WTC11 (cell line): ENCODE measurements at places on chromosomes 6 and 20. TPM values are rescaled to one million over a fixed set of nuclear protein-coding genes. Genes with fewer than 3 reads are reported as not detected.

JPH2 gene
- 0.81 to 1.1 TPM (median 0.94 TPM) in 3 replicates for total RNA-seq

C6orf141 gene
- total RNA-seq: 6.5 to 14.4 TPM (median 8.2 TPM) in 3 replicates

DUSP15 gene
- 1.7 to 2.4 TPM (median 2.0 TPM) in 3 replicates for total RNA-seq

ZBTB9 gene
- total RNA-seq: 19.4 to 21.2 TPM (median 20.8 TPM) in 3 replicates

PAK5 gene
- 0.31 to 0.53 TPM (median 0.48 TPM) in 3 replicates for total RNA-seq

KDM1B gene
- 6.7 to 8.7 TPM (median 8.0 TPM) in 3 replicates for total RNA-seq

LY6G6F gene
- not detected in 3 replicates for total RNA-seq
